Activated T-helper 1 cell treated with anti-CD3 and anti-CD28 coated beads, Interleukin-2, amount 50 U/mL, for 16 hours (primary cell): ENCODE measurements at places on chromosomes 16 and 17.

GRCh38 chr16:53489755-53490154 is 13.3 kb downstream of the AKTIP start:
- DNase-seq, result no peak

- no peak for DNase-seq
Observed at GRCh38 chr16:60755907-60756306, 1280.3 kb downstream of the CDH8 start.

GRCh38 chr17:16417896-16418684 is 2.7 kb downstream of the TRPV2 start:
- DNase-seq, result no peak

DNA sequence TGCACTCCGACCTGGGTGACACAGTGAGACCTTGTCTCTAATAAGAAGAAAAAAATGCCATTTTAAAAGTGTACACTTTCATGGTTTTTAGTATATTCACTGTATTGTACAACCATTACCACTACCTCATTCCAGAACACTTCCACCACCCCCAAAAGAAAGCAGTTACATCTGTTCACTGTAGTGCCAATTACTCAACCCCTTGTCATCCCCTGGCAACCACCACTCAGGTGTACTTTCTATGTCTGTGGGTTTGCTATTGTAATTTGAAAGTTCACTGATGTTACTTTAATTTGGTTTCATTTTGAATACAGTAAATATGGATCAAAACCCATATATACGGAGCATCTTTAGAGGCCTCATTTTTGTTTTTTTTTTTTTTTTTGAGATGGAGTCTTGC is 6.1 kb downstream of the ZG16 start:
- DNase-seq, result no peak

DNA sequence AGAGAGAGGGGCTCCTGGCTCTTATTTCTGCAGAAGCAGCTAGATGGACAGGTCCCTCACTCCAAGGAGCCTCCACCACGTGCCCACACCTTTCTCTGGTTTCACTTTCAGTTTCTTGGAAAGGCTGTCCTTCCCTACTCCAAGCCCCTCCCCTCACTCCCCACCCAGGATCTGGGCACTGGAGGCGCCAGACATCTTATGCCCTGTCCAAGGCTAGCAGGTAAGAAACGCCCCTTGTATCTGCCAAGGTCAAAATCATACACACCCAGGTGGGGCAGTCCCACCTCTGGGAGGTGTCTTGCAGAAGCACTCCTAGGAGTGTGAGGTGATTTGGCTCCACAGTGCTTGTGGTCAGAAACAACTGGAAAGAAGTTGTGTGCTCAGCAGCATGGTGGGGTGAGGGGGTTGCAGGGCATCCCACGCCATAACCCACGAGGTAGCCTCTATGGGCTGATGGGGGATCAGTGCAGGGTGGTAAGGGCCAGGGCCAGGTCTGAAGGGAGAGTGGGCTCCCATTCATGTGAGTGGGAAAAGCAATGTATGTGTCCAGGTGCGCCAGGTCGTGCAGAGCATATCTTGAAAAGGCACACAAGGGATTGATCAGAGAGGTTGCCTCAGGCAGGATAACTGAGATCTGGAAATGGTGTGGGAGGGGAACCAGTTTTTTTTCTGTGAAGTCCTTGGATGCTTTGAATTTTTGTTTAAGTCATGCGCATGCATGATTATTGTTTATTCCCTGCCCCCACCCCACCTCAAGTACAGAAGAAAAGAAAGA is 31.8 kb upstream of the PRM1 start:
- no peak for DNase-seq

DNA sequence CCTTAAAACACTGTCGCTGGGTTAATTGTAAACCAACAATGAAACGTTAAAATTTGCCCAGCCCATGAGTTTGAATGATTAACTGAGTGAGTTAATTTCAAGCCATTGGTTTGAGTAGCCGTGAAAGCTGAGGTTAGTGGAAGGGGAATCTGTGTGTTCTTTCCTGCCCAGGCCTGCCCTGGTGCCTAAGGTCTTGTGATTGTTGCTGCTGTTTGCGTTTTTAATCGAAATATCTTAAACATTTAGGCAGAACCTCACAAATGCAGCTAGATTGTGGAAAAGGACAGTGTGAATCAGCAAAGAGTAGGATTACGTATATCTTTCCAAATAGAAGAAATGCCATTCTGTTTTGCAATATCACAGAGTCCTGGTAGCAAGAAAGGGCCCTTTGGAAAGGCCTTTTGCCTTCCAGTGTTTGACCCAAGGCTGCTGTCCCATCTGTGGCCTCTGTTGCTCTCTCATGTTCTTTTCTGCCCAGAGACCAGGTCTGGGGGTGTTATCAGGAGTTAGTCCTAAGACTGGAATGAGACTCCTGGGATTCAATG is 113.8 kb downstream of the MSI2 start:
- no peak for DNase-seq

GRCh38 chr17:81328978-81329926 is 34.1 kb upstream of the SLC38A10 start:
- DNase-seq, result no peak

DNA sequence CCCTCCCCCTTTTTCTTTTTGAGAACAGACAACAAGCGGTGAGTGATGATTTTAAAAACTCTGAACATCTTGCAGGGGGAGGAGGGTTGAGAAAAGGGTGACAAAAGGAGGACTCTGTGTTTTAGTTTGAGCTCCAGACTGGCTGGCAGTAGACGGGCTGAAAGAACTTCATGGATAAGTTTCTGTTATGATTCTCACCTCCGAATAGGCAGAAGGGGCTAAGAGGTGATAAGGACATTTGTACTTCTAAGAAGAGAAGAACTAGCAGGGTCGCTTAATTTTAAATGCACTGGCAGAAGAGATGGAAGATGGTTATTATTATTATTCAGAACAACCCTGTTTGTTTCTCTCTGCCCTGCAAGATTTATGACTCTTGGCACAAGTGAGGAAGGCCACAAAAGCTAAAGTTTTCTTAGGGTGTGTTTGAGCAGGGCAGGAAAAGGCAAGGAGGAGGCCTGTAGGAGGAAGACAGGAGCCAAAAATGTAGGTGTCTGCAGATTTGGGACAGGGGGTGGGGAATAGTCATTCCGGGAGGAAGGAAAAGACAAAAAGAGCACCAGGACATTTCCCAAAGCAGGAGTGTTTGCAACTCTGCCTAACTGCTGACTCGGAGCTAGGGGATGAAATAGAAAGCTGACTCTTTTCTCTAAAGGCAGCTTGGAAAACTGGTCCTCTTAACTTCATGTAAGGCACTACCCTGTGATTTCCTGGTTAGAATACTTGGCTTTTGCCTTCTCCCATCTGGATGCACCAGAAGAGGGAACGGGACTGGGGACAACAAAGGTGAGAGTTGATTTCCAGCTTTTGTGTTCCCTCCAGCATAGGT is 11.9 kb upstream of the HOXB2 start:
- DNase-seq, result no peak

- no peak for DNase-seq
Observed at GRCh38 chr17:7867881-7868329, 10.1 kb downstream of the CYB5D1 start.

DNA sequence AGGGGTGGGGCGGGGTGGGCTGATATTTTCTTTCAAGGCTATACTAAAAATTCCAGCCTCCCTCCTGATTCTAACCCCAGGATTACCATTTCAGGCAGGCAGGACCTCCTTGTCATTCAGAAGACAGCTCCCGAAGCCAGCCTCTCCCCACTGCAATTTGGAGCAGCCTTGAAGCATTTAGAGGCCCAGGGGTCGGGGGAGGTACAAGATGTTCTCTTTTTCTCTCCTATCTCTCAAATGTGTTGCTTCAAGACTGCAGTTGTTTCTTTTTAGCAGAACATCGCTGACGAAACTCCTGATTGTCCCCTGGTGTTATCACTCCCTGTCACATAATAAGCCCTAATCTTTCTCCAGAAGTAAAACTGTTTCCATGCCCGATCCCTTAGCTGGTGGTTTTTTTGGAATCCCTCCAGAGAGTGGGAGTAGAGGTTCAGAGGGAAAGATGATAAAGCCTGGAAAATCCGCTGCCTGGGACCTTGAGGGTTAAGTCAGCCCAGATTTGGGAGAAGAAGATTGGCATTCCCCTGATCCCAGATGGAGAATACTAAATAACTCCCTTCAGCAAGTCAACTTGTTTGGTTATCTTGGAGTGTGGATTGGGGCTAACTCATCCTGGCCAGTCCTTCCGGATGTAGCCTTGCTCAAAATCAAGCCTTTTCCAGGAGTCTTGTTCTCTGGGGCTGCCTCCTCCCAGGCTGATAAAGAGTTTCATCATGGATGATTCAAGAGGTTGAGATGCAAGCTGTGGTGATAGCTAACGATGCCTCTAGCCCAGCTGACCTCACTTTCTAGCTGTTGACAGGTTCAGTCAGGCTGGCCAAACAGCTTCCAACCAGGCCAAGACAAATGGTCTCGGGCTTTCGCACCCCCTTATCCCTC is 71.3 kb downstream of the SOX9 start:
- DNase-seq, result no peak

DNA sequence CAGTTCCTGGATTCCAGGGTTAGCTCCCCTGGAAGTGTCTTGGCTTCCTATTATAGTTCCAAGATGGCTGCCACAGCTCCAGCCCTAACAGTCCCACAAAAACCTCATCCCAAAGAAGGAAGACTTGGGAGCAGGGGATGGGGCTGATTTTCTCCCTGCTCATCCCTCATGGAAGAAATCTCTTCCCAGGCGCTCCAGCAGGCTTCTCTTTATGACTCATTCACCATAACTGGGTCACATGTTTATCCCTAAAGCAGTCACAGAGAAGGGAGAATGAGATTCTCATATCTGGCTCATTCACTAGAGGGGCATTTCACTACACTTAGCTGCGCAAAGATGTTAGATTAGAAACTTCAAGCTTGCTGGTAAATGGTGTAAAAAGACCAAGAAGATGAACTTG is 206.5 kb upstream of the IRX3 start:
- DNase-seq, result no peak

- no peak for DNase-seq
Observed at GRCh38 chr17:75130059-75130631, 1.4 kb downstream of the NT5C start.

- no peak for DNase-seq
Observed at GRCh38 chr17:35238821-35239220, 4.1 kb upstream of the SLFN5 start.

- DNase-seq, result no peak
Observed at GRCh38 chr17:13425390-13425789, 176.3 kb downstream of the HS3ST3A1 start.

DNA sequence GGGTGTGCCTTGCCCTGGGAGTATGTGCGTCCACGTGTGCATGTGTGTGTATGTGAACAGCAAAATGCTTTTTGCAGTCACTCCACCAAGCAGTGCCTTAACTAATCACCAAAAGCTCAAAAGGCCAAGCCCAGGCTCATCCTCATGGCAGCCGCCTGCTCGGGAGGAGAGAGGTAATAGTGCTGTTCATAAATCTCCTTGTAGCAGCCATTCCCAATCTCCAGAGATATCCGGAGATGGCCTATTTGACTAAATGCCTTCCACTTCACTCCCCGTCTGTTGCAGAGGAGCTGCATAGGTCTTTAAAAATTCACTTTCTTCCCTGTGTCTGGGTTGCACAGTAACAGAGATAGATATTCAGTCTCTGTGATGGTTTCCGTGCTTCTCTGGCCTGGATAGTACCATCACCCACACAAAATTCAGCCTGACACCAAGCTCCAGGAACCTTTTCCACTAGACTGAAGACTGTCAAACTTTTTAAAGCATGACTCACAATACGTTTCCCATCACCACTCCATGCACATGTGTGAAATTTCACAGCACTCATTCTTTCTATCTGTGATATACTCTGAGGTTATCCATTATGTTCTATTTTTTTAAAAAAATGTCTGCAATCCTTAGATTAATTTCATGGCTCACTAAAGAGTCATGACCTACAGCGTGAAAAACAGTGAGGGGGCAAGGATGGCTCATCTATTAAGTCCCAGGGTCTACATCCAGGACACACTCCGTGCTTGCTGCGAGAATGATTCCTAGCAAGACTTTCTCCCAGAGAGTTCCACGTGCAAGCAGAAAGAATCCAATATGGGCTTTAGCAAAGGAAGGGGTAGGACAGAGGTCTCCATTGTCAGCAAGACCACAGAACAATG is 357.8 kb downstream of the GRIN2A start:
- no peak for DNase-seq

GRCh38 chr16:89785523-89786155 is 30.8 kb downstream of the FANCA start:
- no peak for DNase-seq

DNA sequence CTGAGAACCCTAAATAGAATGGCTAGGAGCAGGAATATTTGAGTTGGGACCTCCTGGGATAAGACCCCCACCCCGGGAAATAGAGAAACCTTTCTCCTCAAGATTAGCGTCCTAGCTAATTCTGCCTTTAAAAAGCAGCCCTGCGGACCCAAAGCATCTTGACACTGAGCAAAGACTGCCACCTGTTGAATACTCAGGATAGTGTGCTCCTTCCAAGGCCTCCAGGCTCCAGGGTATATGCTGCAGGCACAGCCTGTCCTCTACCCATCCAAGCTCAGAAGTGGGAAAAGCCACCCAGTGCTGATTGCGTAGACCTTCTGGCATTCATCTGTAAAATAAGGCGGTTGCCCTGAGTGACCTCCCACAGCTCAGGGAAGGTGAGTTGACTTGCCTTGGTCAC is 456.2 kb upstream of the DYNLRB2 start:
- DNase-seq, result no peak

DNA sequence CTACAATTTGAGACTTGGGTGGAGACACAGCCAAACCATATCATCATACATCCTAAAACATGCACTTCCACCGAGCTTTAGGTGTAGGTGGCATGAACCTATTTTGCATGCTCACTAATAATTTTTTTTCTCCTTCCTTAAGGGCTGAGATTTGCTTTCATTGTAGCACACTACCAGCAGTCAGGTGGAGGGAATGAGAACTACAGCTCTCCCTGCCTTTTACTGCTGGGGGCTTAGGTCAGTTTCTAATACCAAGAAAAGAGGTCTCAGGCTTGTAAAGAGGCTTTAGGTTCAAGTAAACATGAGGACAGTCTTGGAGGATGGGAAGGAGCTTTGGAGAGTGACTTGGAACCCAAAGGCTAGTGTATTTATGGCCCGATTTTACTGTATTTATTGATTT is 22.0 kb downstream of the CFAP20 start:
- no peak for DNase-seq

GRCh38 chr17:70437656-70438055 is 268.3 kb downstream of the KCNJ2 start:
- DNase-seq, result no peak
